ENCODE measurements at places on chromosomes 7 and 10.
A peak's percentile ranks its signal among the peaks of the same experiment; 100 is the strongest.

DNA sequence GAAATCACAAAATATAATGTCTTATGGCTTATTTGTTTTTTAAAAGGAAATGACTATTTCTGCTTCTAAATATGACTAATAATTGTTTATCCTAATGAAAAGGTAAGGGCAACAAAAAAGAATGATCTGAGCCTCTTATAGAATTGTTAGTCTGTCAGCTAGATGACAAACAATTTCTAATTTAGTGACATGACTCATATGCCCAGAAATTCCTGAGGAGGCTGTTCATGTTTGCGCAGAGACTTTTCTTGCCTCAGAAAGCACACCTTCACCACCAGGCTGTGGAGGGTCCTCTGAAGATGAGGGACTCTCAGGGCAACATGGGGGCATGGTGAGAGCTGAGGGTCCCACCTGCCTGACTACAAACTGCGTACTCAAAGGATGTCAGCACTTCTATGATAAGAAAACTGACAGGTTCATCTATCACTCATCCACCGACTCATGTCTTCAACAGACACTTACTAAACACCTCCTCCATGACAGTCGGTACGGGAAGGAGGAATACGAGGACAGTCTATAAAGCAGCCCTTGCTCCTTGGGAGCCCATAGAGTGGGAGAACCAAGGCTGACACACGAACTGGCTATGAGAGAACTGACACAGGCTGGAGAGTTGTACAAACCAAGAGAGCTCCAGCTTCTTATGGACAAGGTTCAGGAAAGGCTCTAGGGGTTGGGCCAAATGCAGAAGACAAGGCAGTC lies 102.0 kb downstream of the PKD1L1 start:
- DNase-seq: no peak

GRCh38 chr10:112146799-112147198 lies 36.8 kb downstream of the GPAM start:
- no peak for DNase-seq

DNA sequence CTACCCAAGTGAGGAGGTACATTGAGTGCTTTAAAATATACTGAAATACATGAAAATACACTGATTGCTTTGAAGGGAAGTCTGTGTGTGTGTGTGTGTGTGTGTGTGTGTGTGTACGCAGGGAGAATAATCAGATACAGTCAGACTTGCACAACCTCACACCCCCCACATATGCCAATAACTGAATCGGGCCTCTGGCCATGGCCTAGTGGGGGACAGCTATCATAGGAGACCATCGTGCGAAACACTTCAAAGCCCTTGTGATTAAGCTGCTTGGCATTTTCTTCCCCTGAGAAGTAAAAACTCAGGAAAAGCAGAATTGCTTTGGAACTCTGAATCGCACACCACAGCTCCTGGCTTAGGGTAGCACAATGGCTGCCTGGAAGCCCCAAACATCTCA lies 135.1 kb downstream of the C10orf105 start:
- no peak for DNase-seq

DNA sequence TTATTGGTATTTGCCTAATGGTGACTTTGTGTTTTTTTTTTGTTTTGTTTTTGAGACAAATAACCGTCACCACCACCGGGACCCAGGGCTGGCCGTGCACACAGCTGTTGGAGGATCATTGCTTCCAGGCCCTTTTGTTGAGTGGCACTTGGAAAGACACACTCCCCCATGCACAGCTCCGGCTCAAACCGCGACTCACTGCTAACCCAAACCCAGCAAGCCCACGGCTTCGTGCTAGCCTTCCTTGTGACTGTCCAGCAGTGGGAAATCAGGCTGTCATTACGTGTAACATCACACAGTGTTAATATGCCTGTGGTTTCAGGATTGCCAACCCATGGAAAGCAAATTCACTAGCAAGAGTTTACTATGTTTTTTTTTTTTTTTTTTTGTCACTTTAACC lies 17.4 kb downstream of the BNIP3 start:
- DNase-seq: no peak

DNA sequence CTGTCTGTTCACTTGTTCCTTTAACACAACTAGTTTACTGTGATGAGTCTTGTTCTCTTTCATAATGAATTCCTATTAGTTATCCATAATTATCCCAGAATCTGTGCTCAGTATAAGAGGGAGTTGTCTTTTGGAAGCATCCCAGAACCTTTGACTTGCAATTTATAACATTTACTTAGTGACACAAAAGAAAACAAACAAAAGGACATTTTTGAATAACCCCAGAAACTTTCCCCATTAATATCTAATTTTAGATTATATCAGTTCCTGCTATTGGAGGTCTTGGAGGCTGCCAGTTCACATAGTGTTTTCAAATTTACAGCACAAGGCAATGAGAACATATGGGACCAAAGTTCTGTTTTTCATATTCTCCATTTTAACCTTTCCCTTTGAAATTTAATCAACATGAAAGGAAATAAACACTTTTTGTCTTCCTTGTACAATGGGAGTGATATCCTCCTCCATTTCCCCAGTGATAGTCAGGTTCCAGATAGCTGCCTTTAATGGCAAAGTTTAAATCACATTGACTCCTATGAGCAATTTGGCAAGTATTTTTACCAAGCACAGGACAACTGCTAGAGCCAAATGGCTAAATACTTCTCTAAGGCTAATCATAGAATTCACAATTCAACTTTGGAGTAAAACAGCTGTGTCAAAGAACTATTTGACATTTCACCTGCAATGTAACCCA lies 37.1 kb upstream of the GNAT3 start:
- no peak for DNase-seq

GRCh38 chr10:115129752-115130151 lies 36.6 kb downstream of the ATRNL1 start:
- DNase-seq: no peak

DNA sequence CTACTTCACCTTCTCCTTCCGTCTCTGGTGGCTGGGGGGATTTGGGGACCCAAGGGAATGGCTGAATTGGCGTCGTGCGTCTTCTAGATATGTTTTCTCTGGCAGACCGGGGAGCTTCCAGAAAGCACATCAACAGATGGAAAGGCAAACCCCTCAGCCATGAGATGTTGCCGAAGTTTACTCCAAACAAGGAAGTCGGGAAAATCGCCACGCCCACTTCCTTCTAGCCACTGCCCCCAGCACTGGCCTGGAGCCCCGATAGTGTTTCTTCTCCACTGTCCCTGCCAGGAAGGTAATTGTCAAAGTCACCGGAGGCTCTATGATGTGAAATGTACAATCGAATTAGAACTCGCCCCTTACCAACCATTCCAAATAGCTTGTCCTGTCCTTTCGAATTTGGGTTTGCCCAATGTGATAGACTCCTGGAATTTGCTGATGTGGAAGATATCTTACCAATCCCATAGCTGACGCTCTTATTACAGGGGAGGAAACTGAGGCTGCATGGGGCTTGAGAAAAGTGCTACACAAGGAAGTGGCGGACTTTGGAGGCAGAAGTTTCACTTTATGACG lies 191.0 kb downstream of the LSM5 start:
- no peak for DNase-seq

- peak; percentile 34 for DNase-seq
Observed at GRCh38 chr7:155729847-155730246, 82.4 kb downstream of the SHH start.

GRCh38 chr10:77458986-77459590 lies 178.5 kb downstream of the KCNMA1 start:
- DNase-seq: no peak

DNA sequence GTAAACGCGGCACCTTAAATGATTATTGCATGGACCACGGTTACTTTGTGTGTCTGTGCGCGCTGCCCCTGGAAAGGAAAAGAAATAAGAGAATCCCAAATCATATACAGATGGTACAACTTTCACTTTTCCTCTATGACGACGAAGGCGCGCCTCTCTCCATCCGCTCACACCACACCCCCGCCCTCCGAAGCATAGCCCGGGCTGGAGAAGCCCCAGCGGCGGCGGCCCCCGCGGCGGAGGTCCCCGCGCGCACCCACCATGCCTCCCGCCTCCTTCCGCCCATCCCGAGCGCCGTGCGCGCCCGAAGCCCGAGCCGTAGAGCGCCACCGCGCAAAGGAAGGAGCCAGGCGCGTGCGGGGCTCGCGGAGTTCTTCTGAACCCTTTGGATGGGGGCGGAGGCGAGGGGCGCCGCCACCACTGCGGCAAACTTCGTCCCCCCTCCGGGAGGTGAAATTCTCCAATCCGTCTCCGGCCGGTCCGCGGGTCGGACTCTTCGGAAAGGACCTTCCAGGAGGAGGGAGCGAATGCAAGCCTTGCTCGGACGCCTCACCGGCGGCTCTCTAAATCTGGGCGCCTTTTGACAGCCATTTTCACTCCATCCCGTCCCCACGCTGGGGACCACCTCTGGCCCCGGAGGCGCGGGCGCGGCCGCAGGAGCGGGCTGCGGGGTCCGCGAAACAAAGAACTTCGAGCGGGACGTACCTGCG lies 588 bp downstream of the GLI3 start:
- peak; percentile 34 for DNase-seq

DNA sequence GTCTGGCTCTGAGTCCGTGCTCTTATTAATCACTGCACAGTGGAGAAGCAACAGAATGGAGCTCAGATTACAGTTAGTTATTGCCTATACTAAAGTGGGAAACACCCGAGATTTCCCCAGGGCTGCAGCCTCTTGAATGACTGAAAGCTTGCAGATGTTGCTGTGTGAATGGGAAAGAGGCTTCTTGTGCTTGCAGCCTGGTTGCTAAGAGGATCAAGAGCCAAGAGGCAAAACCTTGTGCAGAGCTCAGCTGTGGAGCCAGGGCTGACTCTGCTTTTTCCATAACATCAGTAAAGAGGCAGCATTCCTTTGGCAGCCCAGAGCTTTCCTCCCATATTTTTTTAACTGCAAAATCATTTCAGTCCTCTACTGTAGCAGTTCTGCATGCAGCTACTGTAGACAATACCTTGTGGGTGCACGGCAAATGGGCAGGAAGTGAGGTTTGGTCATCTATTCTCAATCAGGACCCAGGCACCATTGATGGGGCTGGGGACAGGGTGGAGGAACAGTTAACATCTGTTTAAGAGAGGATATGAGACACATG lies 86.5 kb downstream of the RALA start:
- no peak for DNase-seq

DNA sequence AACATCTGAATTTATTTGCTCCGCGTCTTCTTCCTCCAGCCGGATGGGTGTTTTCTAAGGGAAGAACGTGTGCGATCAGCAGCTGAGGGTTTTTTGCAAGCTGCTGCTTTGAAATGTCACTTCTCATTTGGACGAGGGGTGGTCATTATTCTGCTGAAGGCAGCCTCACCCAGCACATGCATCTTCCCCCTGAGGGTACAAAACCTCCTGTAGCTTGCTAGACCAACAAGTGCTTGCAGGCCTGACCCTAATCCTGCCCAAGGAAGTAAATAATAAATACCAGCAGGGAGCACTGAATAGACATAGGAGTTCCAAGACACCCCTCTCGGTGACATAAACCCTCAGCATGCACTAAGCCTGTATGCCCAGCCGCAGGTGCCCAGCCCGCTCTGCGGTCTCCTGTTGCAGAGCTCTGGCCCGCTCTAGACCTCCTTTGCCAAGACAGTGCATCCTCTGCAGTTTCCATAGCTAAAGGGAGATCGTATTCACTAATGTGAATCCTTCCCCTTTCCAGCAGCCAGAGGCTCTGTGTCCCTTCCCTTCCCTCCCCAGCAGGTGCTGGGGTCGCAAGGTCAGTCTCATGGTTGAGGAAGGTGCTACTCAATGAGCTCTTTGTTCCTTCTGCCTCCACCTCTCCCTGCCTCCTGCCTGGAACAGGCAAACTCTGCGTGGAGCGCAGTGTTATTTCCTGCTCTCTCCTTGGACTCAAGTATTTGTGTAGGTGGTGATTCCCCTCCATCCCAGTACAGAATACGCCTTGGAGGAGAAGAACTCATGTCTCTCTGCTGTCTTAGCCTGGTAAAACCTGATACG lies 36.6 kb downstream of the SBDS start:
- DNase-seq: peak; percentile 62

- no peak for DNase-seq
Observed at GRCh38 chr7:52431082-52431815, 604.2 kb upstream of the POM121L12 start.

GRCh38 chr10:1594372-1595241 lies 142.7 kb downstream of the ADARB2 start:
- no peak for DNase-seq

GRCh38 chr10:68086011-68086410 lies 10.9 kb upstream of the HERC4 start:
- DNase-seq: no peak

DNA sequence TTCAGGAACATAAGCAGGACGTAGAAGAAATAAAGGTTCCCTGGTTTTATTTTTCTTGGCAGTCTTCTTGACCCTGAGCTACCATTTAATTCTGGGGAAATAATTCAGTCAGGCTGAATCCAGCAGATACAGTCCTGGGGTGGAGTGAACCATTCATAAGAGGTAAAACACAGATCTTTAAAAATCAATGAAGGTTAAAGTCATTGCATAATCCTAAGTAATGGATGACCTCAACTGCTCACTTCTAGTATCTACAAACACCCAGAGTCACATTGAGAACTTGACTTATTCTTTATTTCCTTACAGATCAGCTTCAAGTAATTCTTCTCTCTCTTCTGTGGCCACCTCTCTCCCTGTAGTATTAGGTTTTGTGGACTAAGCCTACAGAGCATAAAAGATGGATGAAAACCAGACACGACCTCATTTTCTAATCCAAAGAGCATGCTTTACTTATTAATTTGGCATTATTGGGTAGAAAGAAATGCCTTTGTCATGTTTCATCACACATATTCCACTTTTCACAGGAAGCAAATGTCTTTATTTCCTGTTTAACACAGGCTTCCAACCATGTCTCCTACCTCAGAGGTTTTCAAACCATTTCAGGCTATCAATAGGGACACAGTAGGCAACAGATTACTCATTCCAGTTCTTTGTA lies 182.3 kb upstream of the IMMP2L start:
- no peak for DNase-seq

DNA sequence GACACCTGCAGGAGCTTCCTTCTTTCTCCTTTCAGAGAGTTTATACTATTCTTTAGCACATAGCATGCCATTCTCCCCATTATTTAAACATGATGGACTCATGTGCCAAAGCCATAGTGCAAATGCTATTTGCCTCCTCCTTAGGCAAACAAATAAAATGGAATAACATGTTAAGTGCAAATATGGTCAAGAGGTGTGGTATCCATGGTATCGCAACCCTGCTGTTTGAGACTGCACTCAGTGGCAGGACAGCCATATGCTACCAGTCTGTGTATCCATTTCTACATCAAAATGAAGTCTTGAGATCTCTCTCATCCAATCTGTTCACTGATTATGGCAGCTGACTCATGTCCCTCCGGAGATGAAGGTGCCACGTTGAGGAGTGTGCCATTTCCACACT lies 22.8 kb downstream of the HEPACAM2 start:
- DNase-seq: peak; percentile 58

DNA sequence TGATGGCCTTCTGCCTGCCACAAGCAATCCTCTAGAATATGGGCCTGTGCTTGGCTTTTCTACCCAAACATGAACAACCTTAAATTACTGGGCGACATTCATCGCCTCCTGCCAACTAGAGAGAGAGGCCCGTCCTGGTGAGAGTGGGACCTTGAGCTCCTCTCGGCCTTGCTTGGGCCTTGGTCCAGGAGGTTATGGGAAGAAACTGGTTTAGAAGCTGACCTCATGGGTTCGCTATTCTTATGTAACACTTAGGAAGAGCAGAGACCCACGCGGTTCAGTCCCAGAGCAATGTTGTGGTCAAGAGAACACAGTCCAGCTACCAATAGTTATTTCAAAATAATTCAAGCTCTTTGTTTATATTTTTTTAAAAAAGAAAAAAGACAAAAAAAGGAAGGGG lies 176.3 kb upstream of the ZNF32 start:
- DNase-seq: peak; percentile 36

- peak; percentile 87 for DNase-seq
Observed at GRCh38 chr7:36128448-36129047, 24.5 kb upstream of the EEPD1 start.

GRCh38 chr7:14271441-14271840 lies 282.0 kb upstream of the ETV1 start:
- no peak for DNase-seq

GRCh38 chr7:74362266-74362665 lies 73.1 kb downstream of the CLIP2 start:
- no peak for DNase-seq

Data from colonic mucosa (tissue), 4 donors.